ENCODE measurements at places on chromosomes 1 and 21. TPM values are rescaled to one million over a fixed set of nuclear protein-coding genes. Genes with fewer than 3 reads are reported as not detected.

The S100A7A gene
- total RNA-seq: not detected

The SPATA1 gene
- 2.5 TPM for total RNA-seq

The SDC3 gene
- total RNA-seq: 43.5 TPM

The NTMT2 gene
- total RNA-seq: not detected

- DNase-seq: no peak
Observed at GRCh38 chr1:231139659-231140654, 21.9 kb upstream of the TRIM67 start.

GRCh38 chr1:170881268-170882265, 53.8 kb upstream of the MROH9 start:
- DNase-seq: no peak

GRCh38 chr1:186858923-186859322, 30.2 kb downstream of the PLA2G4A start:
- DNase-seq: no peak

The ZYG11B gene
- 30.6 TPM for total RNA-seq

The MSH4 gene
- total RNA-seq: 0.65 TPM

The SLC9C2 gene
- total RNA-seq: 1.4 TPM

DNA sequence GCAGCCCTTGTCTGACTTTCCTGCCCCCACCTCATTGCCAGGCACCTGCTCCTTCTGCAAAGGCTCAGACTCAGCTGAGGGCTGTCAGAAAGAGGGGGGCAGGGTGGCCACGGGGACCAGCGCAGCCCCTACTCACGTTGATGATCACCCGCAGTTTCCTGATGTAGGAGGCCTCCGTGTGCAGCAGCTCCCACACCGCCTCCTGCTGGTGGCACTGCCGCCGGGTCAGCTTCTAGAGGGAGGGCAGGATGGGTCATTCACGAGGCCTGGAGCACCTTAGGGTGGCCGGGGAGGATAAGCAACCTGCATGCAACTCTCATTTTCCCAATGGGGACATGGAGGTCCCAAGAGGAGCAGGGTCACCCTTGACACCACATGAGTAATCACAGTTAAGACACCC, 6.4 kb upstream of the TNFRSF25 start:
- DNase-seq: no peak

DNA sequence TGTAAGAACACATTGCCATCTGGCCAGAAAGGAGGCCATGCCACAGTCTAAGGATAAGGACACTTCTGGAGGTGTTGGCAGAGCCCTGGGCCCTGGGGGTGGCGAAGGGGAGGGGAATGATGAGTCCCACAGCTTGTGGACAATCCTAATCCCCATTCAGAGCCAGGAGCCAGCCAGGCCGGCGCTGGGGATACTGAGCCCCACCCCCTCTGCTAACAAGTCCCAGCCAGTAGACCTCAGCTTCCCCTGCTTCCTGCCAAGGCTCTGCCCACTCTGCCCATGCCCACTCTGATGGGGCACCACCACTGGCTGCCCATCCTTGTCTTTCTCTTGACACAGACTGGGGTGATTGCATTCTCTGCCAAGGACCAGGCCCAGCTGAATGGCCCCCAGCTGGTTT, 71.9 kb downstream of the NAV1 start:
- DNase-seq: no peak

DNA sequence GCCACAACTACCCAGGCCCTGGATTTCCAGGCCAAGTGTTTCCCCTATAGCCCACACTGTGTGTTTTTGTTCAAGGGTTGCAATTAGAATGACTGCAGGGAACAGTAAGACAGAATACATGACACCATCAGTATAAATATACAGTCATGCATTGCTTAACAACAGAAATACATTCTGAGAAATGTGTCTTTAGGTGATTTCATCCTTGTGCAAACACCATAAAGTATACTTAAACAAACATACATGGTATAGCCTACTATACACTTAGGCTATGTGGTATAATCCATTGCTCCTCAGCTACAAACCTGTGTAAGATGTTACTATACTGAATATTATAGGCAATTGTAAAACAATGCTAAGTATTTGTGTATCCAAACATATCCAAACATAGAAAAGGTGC, 7.5 kb upstream of the SLC44A5 start:
- no peak for DNase-seq

DNA sequence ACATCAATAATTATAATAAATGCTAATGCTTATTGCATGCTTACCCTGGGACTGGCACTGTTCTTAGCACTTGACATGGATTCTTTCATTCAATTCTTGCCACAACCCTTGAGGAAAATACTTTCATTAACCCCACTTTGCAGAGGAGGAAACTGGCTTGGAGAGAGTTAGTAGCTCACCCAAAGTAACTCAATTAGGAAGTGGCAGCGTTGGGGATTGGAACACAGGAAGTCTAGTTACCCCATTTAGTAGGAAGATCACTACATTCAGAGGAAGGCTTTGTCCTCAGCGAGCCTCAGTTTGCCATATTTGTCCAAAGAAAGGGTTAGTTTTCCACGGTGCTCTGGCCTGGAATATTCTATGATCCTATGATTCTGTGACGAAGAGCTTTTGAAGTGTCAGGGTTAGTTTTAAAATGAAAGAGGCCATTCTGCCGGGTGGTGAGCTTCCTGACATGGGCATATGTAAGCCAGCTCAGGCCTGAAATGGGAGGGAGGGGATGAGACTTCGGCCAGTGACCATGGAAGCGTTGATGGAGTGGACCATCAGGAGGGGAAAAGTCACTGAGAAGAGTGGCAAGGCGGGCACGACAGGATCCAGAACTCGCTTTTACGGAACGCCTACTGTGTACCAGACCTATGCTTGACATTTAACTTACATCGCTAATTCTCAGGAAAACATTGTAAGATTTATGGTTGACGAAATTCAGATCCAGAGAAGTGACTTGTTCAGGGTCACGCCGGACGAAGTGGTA, 28.2 kb upstream of the EPB41 start:
- no peak for DNase-seq

DNA sequence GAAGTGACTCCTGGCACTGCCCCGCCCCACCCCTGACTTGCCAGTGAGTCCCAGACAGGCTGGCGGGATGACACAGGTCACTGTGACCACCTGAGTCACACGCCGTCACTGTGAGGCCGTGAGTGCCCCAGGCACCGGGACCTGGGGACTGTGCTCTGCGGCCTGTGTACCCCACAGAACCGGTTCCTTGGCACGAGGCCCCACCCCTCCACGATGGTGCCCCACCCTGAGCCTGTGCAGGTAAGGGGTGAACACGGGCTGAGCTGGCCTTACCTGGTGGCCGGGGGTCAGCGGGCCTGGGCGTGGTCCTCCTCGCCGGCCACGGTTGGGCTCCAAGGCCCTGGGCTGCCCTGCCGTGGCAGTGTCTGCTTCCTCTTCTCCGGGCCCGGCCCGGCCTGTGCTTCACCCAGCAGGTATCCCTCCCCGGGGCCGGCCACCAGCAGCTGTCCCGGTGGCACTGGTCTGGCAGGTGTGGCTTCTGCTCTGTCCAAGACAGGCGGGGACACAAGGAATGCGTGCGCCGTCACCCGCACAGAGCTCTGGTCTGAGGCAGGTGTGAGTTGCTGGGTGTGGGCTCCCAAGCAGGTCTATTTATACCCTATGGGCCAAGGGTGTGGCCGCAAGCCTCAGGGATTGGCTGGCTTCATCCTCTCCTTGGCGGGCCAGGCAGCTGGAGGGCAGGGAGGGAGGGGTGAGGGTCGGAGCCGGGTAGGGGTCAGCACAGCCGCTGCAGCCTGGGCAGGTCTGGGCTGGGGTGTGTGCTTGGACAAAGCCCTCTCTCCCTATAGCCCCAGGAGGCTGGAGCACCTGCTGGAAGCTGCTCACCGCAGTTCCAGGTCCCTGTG, at the start of gene RNF223:
Gene RNF223, minus strand, starts transcription at position 564 of the 845 bp plus-strand sequence. CDS start 1,740 bp downstream, outside the sequence.
- peak; percentile 84 for DNase-seq

DNA sequence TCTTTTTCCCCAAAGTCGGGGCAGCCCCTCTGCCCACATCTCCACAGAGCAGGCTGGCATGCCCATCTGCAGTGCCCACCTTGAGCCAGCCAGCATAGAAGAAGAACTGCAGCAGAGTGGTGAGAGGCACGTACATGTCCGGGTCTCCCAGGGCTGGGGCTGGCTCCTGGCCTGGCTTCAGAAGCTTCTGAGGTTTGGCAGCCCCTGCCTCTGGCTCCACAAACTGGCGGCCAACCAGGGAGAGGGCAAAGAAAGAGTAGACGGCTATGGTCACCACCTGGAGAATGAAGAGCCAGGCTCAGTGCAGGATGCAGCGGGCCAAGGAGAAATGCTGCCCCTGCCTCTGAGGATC, 3.0 kb downstream of the BEST4 start:
- DNase-seq: peak; percentile 33

The PER3 gene
- total RNA-seq: 35.6 TPM

GRCh38 chr1:91283421-91283726, 121.3 kb downstream of the HFM1 start:
- DNase-seq: no peak

GRCh38 chr1:2180297-2181245, 14.0 kb downstream of the FAAP20 start:
- no peak for DNase-seq

DNA sequence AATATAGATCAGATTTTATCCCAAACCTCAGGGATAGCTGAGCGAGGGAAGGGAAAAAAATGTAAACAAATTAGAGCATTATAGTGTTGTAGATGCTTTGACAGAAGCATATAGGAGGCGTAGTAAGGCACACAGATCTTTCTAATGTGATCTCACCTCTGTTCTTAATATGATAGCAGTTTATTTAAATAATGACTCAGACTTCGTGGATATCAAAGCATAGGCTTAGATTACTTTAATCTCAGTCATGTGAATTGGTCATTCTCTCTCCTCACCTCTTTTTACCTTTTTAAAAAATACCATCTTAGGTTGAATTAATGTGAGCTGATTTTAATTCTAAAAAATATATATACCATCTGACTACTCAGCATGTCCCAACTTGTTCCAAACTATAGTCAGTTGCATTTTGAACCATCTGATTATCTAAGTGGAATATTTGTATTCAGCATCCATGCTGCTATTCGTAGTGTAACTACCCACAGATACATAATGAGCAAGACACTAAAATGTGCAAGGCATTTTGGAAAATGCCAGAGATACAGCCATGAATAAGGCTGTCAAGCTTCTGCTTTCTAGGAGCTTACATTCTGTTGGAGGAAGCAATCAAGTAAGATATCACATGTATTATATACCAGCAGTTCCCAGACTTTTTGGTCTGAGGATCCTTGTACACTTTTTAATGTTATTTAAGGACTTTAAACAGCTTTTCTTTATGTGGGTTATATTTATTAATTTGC, 76.7 kb downstream of the OSBPL9 start:
- no peak for DNase-seq

All from lower lobe of right lung (tissue), 2 donors.